HFF-Myc (cell line): ENCODE measurements at places on chromosomes 2 and 18.

DNA sequence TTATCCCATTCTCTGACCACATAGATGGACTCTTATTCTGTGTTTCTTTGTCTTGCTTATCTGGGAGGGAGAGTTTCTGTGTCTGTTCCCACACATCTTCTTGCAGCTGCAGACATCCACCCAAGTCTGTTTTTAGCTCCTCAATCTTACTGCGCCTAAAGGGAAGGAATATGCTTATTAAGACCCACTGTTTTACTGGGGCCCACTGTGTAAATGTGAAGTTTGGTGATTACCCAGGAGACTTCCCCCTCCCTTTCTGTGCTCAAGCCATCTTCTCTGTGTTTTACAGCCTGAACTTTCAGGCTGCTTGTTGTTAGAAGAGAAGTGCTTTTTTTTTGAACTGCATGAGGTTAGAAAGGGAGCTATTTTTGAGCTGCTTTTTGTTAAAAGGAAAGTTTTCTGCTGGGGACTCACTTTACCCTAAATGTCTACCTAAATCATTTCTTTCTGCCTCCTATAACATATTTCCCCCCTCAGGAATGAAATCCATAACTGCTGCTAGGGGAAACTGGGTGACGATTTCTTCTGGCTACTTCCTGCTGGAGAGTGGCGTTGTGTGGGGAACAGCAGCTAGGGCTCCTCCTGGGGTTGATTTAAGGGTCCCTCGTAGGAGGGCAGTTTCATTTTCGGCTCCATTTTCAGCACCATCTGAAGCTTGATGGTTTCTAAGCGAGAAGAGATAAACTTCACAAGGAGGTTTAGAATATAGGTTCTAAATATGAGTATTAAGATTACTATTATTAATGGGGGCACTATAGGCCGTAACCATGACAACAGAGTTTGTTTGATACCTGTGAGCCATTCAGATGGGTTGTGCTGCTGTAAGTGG is 39.5 kb upstream of the GMCL1 start:
- no peak for DNase-seq

DNA sequence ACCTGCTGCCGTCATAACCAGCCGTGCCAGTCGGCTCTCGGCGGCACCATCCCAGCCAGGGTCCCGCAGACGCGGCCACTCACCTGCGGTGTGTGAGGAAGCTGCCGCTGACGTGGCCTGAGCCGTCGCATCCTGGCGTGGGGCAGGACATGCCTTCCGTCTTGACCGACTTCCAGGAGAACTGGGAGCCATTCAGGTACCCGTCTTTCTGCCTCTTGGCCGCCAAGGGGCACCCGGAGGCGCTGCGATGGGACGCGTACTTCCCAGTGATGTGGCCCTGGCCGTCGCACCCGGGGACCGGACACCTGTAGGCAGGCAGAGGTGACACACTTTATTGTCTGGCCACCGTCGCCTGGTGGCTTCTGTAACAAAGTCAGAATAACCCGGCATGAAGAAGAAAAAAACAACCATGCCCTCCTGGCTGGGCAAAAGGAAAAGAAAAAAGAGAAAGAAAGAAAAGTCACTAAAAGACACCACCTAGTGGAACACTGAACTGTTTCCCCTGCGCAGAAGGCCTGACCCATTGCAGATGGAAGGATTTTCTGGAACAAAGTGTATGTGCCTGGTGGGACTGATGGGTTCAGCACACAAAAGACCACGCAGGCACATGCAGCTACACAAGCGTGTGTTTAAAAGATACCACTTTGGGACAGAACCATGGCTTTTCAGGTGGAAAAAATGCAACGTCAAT is 94.9 kb upstream of the PXDN start:
- DNase-seq: no peak

DNA sequence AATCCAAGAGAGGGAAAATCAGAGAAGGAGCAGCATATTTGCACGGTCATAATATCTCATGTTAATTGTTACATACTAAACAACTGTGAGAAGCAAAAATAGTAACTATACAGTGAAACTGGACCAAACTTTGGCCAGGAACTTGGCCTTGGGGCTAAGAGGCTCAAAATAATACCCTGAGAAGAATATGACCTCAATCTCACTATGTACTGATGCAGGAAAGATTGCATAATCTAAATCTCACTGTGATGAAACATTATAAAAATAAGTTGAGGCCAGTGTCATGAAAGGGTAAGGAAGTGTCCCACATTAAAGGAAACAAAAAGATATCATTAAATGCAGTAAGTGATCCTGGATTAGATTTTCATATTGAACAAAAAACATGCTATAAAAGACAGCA is 36.5 kb downstream of the ZRANB3 start:
- no peak for DNase-seq

DNA sequence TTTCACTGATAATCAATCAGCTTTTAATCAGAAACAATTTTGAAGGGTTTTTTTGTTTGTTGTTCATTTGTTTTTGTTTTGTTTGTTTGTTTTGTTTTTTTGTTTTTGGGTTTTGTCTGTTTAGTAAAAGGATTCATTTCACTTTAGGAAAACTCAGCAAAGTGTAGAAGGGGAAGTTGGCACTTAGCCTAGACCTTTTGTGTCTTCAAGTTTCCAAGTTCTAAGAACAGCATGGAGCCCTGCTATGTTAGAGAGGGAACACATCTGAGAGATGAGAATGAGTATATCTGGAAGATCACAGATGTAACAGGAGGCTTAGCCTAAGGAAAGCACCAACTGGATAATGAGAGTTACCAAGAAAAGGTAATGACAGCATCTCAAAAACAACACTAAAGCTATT is 501.5 kb downstream of the ERBB4 start:
- no peak for DNase-seq

DNA sequence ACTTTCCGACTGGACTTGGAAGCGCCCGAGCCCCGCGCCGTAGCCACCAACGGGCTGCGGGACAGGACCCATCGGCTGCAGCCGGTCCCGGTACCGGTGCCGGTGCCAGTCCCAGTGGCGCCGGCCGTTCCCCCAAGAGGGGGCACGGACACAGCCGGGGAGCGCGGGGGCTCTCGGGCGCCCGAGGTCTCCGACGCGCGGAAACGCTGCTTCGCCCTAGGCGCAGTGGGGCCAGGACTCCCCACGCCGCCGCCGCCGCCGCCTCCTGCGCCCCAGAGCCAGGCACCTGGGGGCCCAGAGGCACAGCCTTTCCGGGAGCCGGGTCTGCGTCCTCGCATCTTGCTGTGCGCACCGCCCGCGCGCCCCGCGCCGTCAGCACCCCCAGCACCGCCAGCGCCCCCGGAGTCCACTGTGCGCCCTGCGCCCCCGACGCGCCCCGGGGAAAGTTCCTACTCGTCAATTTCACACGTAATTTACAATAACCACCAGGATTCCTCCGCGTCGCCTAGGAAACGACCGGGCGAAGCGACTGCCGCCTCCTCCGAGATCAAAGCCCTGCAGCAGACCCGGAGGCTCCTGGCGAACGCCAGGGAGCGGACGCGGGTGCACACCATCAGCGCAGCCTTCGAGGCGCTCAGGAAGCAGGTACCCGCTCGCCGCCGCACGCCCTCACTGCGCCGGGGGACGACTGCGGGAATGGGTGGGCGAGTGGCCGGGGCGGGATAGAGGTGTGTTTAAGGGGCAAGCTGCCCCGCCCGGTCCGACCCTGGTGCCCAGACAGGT is 713 bp downstream of the ATOH8 start:
- no peak for DNase-seq

GRCh38 chr18:76686737-76687231 is 135.6 kb upstream of the ZNF236 start:
- DNase-seq: no peak

GRCh38 chr2:52501715-52502475 is 1265.7 kb upstream of the CHAC2 start:
- no peak for DNase-seq

DNA sequence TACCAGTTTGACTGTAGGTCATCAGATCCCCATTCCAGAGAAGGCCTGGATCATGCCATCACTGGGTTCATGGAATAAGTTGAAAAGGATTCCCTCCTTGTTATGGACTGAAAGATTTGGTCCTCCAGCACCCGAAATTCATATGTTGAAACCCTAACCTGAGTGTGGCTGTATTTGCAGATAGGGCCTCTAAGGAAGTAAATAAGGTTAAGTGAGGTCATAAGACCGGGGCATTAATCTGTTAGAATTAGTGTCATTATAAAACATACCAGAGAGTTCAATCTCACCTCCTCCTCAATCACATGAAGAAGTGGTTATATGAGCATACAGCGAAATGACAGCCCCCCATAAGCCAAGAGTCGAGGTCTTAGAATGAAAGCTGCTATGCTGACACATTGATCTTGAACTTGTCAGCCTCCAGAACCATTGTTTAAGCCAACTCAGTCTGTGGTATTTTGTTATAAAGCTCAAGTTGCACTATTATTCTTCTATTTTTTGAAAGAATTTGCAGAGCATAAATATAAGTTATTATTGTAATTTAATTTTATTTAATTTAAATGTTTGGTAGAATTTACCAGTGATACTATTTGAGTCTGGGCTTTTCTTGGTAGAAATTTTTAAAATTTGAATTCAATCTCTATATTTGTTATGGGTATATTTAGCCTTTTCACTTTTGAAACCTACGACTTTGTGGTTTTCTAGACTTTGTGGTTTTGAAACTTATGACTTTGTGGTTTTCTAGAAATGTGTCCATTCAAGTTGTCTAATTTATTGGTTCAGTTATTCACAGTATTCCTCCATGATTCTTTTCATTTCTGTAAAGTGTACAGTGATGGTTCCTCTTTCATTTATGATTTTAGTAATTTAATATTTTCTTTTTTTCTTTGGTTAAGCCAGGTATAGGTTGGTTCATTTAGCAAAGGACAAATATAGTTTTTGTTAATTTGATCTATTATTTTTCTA is 1206.7 kb upstream of the CDH2 start:
- DNase-seq: no peak

DNA sequence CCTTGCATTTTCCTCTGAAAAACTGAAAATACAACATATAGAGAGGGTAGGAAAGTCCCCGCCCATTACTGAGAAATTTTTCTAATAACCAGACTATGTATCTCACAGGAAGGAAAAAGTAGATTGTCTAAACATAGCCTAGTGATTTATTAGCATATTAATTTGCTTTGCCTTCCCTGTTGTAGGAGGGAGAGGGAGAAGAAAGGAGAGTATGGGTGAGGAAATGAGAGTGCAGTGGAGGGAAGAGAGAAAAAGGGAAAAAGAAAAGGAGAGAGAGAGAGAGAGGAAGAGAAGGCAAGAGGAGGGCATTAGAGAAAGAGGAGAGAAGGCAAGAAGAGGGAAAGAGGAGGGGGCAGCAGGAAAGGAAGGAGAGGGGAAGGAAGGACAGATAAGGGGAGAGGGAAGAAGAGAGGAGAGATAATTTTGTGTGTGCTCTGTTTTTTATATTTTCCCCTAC is 3.6 kb upstream of the KYNU start:
- DNase-seq: no peak

DNA sequence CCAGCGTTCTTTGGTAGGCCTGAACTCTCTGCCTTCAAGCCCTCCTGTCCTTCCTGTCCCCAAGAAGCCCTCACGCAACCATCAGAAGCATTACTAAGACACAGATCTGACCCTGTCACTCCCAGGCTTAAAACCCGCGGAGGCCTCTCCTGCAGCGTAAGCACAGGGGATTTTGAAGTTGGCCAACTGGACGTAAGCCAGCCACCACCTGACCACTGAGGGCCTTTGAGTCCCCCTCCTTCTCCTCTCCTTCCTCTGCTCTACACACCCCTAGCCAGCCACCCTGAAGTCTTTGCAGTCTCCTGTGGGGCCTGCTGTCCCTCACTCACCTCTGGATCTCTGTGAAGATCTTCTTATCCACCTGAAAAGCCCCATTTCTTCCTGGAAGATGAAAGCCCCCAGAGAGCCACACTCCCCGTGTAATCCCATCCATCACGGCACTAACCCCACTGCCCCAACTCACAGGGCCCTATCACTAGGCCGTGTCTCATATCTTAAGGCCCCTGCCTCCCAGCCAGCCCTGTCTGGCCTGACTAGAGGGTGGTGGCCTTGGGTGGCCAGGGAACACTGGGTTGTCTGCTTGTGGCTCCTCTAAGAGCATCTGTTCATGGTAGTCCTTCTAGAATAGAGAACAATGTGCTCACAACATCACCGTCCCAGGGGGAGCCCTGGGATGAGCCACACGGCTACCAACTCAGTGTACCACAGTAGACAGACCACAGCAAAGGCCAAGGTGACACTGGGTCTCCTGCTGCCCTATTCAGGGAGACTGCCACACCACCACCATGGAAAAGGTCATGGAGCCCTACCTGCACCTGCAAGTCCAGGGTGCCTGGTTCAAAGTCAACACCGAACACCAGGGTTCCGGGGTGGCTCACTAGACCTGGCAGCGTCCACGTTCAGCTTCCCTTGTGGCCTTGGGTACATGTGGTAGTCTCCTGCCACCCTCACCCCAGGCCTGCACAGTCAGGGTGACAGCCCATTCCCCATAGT is 191.6 kb downstream of the ZBTB7C start:
- DNase-seq: no peak

DNA sequence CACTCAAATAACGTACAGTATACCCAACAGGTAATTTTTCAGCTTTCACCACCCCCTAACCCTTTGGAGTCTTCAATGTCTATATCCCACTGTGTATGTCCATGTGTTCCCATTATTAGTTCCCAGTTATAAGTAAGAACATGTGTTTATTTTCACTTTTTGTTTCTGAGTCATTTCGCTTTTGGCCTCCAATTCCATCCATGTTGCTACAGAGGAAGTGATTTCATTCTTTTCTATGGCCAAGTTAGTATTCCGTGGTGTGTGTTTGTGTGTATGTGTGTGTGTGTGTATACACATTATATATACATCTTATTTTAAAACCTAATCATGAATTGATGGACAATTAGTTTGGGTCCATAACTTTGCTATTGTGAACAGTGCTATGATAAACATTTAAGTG is 464.4 kb downstream of the CMPK2 start:
- DNase-seq: peak; percentile 11

GRCh38 chr2:84278386-84278785 is 180.7 kb downstream of the SUCLG1 start:
- no peak for DNase-seq
